Right hindlimb (tissue), 1 donor: ENCODE measurements at places on chromosomes 6 and 20.
A peak's percentile ranks its signal among the peaks of the same experiment; 100 is the strongest.

- peak; percentile 31 for DNase-seq
Measured at GRCh38 chr6:169240125-169240524, 13.5 kb downstream of the THBS2 start.

GRCh38 chr20:36128463-36129159 is 25.9 kb upstream of the EPB41L1 start:
- no peak for DNase-seq

DNA sequence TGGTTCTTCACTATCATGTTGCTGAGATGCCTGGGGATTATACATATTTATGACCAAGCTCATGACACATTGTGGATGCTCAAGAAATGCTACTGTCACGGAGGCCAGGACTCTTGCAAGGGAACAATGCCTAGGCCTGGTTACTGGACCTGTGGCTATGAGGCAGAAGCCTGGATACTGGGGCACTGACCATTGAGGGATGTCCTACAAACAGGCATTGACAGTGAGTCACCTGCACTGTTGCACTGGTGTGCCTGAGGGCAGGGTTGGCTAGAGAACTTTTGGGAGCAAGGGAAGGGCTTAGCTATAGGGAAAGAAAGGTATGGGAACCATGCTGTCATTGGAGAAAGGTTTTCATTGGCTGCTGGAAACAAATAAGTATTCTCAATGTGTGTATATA is 313.1 kb upstream of the SUPT3H start:
- no peak for DNase-seq

GRCh38 chr6:55016261-55016660 is 158.1 kb upstream of the HCRTR2 start:
- DNase-seq: no peak

GRCh38 chr6:16544006-16544405 is 217.3 kb downstream of the ATXN1 start:
- DNase-seq: peak; percentile 64

DNA sequence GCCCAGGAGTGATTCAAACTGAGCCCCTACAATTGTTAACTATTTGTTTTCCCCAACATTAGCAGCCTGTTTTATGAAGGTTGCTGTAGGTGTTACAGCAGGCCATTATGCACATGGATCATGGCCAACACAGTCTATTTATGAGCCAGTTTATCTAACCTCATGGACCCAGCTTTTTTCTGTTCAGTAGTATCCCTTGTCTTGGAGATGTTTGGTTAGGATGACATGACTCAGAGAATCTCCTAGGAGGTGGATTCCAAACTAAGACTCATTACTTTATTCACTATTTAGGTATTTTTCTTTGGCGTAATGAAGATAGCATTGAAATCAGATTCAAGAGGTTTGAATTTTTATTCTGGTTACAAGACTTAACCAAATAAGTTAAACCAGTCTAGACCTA is 62.8 kb upstream of the TFB1M start:
- DNase-seq: no peak

- no peak for DNase-seq
Measured at GRCh38 chr20:63789836-63790571, 41.1 kb downstream of the ZBTB46 start.

- no peak for DNase-seq
Measured at GRCh38 chr6:106128981-106129781, 43.0 kb downstream of the PRDM1 start.

- no peak for DNase-seq
Measured at GRCh38 chr20:57570920-57571319, 10.0 kb downstream of the PCK1 start.

GRCh38 chr6:168273441-168274036 is 46.0 kb downstream of the DACT2 start:
- DNase-seq: no peak

DNA sequence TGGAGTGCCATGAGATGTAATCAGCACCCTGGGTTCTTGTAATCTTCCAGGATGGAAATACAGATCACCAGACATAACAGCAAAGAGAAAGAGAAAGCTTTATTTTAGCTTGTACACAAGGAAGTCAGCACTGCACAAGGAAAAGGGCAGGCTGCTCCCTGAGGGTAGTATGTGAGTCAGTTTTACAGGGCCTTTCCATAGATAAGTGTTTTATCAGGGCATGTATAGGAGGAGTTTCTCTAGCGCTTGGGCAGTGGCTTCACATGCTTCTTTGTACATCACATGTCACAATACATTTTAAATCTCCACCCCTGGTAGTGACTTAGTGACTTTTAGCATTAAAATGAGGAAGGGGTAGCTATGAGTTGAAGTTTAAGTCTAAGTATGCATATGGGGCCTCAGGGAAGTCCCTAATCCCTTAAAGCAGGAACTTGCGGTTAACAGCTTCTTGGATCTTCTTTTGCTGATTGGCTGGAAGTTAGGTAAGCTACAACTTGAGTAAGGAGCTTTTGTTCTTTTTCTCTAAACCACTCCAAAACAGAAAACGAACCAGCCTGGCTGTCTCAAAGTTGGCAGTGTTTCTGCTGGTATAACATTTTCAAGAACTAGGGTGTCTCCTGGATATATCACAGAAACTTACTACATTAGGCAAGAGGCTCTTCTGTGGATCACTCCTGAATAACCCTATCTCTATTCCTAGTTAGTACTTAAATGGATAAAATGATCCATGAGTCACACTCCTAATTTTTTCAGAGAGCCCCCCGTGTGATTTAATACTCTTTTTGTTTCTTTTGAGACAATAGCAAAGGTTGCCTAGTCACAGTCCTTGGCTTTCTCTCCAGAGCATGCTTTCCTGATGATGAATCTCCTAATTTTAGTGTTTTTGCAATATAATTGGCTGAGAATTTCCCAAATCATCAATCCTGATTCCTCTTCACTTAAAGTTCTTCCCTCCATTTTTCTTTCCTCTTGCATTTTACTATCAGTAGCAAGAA is 60.2 kb downstream of the MRAP2 start:
- DNase-seq: no peak

DNA sequence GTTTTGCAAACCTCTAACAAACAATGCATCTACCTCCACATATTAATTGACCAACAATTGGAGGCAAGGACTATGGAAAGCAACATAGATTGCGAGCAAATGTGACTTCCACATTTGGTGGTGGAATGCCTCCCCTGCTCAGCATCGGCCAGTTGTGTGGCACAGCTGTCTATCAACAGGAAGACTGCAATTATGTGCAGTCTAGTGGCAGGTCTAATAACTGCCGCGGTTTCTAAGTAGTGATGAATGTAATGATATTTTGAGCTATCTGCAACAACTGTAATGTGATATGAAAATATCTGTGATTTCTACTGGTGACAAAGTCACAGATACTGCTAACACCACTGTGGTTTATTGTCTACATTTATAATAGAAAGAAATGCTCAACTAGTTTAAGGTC is 56.8 kb downstream of the NCR2 start:
- no peak for DNase-seq

- DNase-seq: peak; percentile 57
Measured at GRCh38 chr6:36962874-36963273, 8.3 kb downstream of the PI16 start.

GRCh38 chr6:10250655-10251220 is 164.1 kb downstream of the TFAP2A start:
- no peak for DNase-seq

GRCh38 chr6:57182017-57182432 is 9.9 kb downstream of the BAG2 start:
- peak; percentile 54 for DNase-seq

GRCh38 chr6:22133357-22133756 is 163.5 kb downstream of the PRL start:
- DNase-seq: peak; percentile 34

DNA sequence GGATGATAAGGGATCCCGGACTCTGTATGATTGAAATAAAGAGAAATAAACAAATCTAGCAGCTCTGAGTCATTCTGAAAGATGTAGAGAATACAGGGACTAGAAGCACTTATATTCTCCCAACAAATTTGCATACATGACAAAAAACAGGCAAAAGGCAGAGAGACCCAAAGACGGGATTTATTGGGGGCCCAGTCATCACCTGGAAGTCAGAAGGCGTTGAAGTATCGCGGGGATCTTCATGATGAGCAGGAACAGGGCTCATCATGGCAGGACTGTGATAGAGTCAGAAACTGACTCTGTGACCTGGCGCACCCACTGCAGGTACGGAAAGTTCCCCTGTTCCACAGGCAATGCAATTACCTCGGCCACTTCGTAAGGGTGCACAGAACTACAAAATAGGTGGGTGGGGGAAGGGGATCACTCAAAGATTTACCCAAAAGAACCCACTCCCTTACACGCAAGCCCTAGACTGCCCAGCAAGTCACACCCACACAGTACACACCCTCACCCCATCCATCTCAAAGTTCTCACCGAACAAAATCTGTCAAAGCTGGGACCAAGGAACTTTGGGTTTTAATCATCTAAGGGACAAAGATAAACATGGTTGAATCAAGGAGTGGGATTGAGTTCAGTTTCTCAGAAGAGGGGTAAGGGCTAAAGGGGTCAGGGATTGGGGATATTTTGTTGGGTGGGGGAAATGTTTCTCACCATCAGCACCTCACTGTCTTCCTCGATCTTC is 1.4 kb downstream of the CUTA start:
- no peak for DNase-seq

- no peak for DNase-seq
Measured at GRCh38 chr6:90227673-90228072, 69.0 kb downstream of the BACH2 start.

- DNase-seq: no peak
Measured at GRCh38 chr6:170281331-170282292, 9.3 kb downstream of the DLL1 start.

DNA sequence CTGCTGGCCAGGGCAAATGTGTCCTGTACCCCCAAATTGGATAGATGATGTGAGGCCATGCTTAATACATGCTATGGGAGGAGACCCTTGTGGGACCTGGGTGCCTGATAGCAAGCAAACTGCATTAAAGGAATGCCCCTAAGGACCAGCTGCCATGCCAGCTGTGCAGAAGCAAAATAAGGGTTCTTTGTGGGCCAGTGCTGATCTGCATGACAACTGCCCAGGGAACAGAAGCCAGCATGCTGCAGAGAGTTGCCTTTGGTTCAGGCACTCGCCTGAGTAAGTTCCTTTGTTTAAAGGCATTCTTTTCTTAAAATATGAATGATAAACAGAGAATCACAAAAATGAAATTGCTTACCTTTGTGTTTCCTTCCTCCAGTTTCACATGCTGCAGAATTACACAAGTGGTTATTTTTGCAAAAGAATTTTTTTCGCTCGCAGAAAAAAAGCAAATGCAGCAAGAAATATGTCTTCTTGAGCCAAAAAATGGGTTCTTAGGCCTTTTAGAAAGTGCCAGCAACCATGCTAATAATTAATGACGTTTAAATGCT is 6.9 kb upstream of the SYNDIG1 start:
- DNase-seq: peak; percentile 49

GRCh38 chr20:774016-774659 is 5.8 kb upstream of the SLC52A3 start:
- DNase-seq: no peak

DNA sequence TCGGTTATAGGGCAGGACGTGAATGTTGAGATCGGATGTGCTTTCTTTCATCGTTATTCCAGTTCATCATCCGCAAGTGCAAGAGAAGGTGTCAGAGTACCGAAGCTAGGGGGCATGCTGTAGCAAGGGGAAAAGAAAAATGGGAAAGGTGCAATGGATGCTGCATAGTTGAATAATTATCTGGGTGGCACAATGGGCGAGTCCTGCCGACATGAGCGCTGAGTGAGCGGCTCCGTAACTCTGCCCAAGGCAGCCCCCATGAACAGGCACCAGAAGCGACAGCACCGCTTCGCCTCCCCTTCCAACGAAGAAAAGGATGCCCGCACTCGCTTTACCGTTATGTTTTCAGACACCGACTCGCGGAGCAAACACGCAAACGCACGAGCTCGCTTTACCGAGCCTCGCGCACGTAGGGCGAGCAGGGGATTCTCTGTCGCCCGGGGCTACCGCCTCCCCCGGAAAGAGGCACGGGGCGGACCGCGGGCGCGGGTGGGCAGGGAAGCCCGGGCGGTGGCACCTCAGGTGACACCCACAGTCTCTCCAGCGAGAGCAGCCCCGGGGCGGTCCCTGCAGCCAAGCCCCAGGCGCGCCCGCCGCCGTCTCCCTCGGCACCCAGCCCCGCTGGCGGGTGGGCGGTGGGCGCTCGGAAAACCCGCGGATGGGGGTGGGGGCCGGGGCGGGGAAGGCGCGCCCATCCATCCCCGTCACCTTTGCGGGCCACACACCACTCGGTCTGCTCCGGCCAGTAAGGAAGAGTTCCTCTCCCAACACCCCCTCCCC is 654 bp downstream of the WASF1 start:
- DNase-seq: peak; percentile 56

DNA sequence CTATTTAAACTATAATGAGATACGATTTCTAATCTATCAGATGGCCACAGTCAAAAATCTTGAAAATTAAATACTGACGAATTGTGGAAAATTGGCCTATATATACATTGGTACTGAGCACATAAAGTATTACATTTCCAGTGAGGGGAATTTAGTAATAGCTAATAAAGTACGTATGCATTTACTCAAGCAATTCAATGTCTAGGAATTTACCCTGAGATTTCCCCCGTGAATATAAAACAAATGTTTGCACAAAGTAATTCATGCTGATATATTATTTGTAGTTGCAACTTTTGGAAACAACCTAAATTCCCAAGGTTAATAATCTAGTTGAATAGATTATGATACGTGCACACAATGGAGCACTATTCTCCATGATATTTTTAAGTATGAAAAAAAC is 14.7 kb upstream of the C6orf141 start:
- no peak for DNase-seq

DNA sequence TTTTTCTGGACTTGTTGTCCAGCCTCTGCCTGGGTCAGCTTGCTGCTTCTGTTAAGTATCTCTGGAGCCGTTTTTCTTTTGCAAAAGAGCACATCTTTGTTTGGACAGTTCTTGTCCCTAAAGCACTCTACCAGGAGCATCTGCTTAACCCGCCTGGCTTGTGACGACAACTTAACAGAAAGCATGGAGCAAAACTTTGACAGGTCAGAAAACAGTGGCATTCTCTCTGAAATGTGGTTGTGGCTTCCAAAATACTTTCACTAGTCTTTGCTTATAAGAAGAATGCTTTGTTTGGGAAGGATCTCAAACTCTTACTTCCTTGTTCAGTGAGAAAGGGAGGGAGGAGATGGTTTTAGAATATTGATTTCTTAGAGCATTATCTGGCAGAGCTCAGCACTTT is 47.6 kb downstream of the CD109 start:
- DNase-seq: no peak

- DNase-seq: no peak
Measured at GRCh38 chr20:35171438-35171752, 477 bp upstream of the PROCR start.

DNA sequence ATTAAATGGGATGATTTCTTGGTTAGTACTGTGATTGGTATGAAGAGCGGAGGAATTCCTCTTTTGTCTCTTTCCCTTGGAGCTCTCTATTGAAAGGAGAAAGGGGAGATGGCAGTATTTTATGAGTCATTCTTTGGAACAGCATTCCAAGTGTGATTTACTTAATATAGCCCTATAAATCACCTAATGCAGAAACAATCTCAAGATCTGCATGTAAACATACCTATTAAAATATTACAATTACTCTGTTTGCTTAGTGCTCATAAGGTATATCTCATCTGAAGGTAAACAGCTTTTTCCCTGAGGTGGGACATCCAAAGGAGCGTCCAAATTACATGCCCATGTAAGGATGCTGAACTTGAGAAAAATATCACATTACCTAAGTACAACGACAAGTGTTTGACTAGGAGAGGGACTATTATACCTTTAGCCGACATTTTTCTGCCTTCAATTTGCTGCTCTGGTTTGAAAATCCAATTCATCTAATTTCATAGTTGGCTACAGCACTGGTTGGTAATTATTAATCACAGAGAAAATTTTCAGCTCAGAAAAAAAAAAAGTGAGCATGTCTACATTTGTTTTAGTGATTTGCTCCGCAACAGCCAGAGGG is 229.0 kb downstream of the FOXC1 start:
- DNase-seq: no peak

- no peak for DNase-seq
Measured at GRCh38 chr6:142294679-142295078, 7.1 kb upstream of the ADGRG6 start.
